Brain pericyte (primary cell): ENCODE measurements at places on chromosomes 2 and 18.

GRCh38 chr2:83650898-83651297, 808.2 kb downstream of the SUCLG1 start:
- no peak for DNase-seq

GRCh38 chr2:66508484-66509071, 73.7 kb downstream of the MEIS1 start:
- no peak for DNase-seq

DNA sequence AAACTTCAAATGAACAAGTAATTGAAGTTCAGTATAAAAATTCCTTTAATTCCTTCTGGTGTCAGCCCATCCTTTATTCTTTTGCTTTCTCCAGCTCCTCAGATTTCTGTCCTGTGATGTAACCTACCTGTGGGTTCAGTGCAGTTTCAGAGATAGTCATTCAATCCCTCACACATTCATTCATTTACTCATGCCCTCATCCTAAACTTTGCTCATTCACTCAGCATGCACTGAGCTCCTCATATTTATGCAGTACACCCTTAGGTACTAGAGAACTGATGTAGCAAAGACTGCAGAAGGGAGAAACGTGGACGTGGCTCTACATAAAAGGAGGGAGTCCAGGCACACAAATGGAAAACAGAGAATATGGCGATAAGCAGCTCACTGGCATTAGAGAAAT, 45.3 kb upstream of the STAT1 start:
- no peak for DNase-seq

GRCh38 chr2:30031184-30031583, 109.8 kb upstream of the ALK start:
- DNase-seq: no peak

- DNase-seq: peak; percentile 68
Observed at GRCh38 chr2:219218217-219218731, 484 bp downstream of the ABCB6 start.

DNA sequence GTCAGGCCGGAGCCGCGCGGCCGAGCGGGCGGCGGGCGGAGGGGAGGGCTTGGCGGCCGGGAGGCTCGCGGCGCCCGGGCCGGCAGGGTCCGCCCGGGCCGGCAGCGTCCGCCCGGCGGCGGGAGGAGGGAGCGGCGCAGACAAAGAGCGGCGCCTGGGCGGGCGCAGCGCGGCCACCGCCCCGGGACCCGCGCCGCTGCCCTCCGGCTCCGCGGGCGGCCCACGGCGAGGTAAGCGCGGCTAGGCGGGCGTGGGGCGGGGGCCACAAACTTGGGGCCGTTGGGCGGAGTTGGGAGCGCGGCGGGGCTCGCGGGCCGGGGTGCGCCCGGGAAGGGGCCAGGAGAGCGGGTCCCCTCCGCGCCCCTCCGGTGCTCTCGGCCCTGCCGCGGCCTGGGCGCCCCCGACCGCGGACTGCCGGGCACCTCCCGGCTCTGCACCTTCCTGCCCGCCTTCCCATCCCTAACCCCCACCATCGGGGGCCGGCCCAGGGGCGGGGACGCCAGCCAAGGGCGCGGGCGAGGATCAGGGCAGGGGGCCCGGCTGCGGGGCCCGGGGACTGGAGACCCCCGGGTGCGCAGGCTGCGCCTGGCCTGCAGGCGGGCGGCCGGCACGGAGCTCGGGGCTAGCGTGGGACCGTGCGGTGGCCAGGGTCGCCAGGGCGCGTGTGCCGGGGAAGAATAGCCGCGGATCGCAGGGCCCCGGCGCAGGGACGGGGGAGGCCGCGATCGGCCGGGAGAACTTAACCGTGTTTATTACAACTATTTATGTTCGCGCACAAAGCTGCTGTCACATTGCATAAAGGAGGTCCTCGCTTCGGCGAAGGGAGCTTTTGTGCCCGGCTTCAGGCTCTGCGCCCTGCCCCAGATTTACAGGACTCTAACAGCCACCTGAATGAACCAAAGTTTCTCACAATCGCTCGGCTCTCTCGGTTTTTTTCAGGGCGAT, at the start of gene NCK2:
NCK2 (plus strand) TSS at position 4 of the 945 bp plus-strand sequence. CDS start 110,152 bp downstream, outside the sequence.
- no peak for DNase-seq

- DNase-seq: no peak
Observed at GRCh38 chr2:207256476-207257207, 90.9 kb upstream of the KLF7 start.

- no peak for DNase-seq
Observed at GRCh38 chr18:26206488-26206887, 19.8 kb upstream of the TAF4B start.

DNA sequence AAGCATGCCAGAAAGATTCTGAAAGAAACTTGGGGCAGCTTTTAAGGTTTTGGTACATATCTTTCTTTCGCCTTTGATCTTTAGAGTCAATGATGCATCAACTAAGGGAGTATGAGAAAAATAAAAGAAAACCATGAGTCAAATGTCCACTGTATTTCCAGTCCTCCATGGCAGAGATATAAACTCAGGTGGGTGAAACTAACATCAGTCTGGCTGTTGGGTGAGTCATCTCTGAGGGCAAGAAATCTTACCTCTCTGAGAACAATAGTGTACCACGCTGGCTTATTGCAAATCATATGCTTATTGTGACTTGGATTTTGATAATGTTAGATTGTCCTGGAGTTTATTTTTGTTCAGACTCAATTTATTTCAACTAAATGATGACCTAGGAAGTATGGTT, 521.0 kb downstream of the PLCL1 start:
- no peak for DNase-seq

- peak; percentile 11 for DNase-seq
Observed at GRCh38 chr2:39593439-39594393, 72.0 kb upstream of the TMEM178A start.

DNA sequence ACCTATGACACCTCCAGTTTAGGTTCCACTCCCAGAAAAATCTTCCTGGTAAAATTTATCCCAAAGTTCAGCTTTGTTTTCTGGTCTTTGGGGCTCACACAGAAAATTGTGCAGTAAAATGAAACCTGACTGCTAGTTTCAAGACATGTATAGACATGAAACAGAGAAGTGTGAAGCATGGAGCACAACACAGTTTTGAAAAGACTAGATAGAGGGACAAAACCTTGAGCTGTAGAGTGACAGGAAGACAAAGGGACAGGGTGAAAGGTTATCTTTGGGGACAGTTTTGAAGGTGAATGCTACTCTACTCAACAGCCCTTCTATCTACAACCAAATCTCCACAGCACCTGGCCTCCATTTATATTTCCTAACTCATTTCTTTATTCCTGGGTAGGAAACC, 352.6 kb downstream of the RBM43 start:
- DNase-seq: no peak

DNA sequence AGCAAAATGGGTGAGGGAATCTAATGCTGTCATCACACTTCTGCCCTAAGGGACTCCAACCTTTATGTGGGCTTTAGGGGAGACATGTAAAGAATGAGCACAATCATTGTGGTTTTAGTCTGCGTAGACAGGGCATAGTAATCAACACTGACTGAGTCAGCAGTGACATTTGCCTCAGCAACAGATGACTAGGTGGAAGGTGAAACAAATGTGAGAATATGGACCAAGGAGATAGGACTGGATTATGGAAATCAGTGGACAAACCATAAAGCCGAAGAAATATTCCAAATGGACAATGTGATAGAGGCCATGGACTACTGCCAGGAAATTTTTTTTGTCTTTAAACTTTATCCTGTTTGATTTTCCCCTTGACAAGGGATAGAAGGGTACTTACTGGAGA, 83.9 kb downstream of the PDK1 start:
- DNase-seq: peak; percentile 16

- DNase-seq: no peak
Observed at GRCh38 chr2:172013396-172013795, 13.6 kb downstream of the METAP1D start.

DNA sequence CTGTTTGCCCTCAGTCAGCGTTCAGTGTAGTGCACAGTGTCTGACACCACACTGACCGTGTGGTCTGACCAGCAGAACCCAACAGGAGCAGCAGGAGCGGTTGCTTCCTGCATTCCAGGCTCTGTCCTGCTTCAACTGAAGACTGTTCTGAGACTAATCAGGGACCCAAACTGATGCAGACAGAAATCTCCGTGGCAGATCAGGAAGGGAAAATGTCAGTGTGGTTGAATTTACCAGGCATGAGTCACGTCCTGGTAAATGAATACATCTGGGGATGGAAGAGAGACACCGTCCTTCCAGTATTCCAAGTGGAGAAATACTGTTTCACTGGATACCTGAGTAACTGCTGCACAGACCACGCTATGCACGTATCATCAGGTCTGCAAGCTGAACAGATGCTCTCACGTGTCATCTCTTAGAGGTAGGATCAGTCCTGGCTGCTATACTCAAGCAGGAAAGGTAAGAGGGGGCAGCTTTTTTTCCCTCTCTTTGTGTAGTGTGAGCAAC, 223.6 kb upstream of the EPAS1 start:
- DNase-seq: peak; percentile 60

DNA sequence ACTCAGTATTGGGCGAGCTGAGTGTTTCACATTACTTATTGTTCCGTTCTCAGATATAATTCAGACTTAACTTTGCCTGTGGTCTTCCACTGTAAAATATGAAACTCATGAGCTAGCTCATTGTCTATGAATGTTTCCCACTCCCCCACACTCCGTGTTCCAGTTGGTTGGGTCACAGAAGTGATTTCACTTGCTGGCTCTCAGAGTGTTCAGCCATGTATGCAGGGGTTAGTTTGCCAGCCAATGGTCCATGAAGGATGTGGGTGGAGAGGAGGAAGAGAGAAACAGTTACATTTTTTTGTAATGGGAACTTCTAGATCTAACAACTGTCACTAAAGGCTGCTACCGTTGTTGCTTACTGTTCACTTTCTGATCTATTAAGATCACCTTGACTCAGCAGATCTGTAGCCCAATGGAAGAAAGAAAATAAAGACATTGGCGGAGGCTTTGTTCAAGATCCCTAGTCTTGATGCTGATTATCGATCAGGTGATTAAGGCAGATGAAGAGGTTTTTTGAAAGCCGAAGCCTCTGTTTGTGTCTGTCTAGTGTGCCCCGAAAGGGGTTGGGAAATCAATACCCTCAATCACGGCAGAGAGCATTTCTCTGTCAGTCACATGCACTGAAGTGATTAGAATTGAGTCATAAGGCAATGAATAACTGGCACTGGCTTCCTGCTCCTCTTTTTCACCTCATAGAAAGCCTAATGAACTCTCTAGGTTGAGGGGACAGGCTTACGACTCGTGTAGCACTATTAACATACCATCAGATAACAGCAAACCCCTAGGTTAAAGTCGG, 279.7 kb upstream of the FIGN start:
- DNase-seq: no peak
